ENCODE measurements at places on chromosomes 7 and 10. TPM values are rescaled to one million over a fixed set of nuclear protein-coding genes. Genes with fewer than 3 reads are reported as not detected.

PLAC9 gene
- total RNA-seq, result 1.6 TPM

DGKI gene
- total RNA-seq, result 15.8 TPM

DNA sequence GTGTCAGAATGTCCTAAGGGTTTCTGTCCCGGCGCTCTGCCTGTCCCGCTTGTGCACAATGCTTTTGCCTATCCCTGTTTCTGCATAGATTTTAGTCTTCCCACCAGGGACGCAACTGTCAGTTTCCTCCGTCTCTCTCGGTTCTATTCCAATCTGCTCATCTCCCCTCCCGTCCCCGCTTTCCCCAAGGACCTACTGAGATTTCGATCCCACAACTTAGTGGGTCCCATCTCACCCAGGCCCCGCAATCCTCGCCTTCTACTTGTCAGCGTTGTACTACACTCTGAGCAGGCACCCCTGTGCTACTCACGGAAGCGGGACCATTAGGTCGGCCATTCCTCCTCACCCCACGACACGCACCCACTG, 519 bp upstream of the ZNF655 start:
- DNase-seq, result no peak

DNA sequence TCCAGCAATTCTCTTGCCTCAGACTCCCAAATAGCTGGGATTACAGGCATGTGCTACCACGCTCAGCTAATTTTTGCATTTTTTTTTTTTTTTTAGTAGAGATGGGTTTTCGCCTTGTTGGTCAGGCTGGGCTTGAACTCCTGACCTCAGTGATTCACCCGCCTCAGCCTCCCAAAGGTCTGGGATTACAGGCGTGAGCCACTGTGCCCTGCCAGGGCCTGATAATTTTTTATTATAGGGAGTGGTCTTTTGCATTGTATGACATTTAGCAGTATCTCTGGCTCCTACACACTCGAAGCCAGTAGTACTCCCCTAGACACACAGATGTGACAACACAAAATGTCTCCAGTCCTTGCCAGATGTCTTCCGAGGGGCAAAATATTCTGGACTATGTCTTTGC, 124.0 kb downstream of the DKK1 start:
- DNase-seq, result no peak

MIOS gene
- total RNA-seq, result 32.4 TPM

GRCh38 chr7:24052572-24053260, 231.3 kb upstream of the NPY start:
- DNase-seq, result peak; percentile 20

DNA sequence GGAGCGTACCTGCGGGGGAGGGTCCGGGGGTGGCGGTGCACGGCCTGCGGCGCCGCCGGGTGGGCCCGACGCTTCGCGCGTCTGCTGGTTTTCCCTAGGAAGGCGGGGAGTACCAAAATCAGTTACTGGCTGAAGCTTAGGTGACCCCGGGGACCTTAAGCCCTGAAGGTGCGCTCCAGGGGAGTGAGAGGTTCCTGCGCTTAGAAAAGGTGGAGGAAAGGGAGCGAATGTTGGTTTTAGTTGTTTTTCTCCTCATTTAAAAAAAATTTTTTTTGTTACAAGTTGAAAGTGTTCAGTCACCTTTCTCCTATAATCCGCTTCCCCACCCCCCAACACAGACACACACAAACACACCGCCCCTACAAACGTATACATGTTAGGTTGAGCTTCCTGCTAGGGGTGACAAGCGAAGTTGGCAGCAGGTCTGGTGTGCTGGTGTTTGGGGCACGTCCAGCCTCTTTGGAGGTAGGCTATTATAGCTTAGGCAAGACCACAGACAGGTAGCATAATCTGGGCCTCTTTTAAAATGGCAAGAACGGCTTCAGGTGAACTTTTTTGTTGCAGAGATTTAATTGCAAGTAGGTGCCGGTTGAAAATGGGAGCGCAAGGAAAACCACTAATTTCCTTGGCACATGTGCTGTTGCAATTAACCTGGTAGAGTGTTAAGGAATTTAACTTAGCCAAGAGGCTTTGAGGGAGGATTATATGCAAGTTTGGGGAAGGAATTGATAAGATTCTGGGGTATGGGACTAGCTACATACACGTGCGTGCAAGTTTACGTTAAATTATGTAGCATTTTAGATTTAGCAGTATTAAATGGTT, 945 bp downstream of the ADD3 start:
- DNase-seq, result no peak

DNA sequence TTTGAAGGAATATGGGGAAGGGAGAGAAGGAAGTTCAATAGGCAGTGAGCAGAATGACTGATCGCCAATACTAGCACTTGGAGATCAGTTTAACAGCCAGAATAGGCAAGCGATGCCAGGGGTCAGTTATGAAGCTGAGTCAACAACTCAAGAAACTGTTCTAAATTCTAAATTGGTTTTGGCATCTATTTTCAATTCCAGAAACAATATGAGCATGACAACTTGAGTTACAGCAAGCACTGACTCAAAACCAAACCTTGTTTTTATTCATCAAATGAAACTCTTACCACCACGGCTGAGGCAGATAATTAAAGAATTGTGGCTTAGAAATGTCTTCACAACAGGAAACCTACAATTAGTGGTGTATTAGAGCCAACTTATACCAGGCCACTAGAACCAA, 180.5 kb upstream of the ASAH2 start:
- DNase-seq, result no peak

- no peak for DNase-seq
Measured at GRCh38 chr10:119602241-119603095, 5.7 kb upstream of the TIAL1 start.

GRCh38 chr10:117610321-117610720, 67.8 kb downstream of the EMX2 start:
- no peak for DNase-seq

GRCh38 chr7:78326189-78326588, 527.6 kb downstream of the PHTF2 start:
- peak; percentile 60 for DNase-seq

- DNase-seq, result peak; percentile 83
Measured at GRCh38 chr10:28796606-28797512, 119.5 kb downstream of the BAMBI start.

CCNJ gene
- 10.0 TPM for total RNA-seq

HOXA11 gene
- total RNA-seq, result not detected

GRCh38 chr10:114403541-114404161, 651 bp downstream of the AFAP1L2 start:
- no peak for DNase-seq

GRCh38 chr10:47158116-47159071, 141.6 kb upstream of the GDF10 start:
- no peak for DNase-seq

PLA2G12B gene
- not detected for total RNA-seq

IKZF5 gene
- 4.2 TPM for total RNA-seq

- DNase-seq, result no peak
Measured at GRCh38 chr7:13910805-13911551, 78.5 kb downstream of the ETV1 start.

STRIP2 gene
- total RNA-seq, result 2.2 TPM
